ENCODE measurements at places on chromosomes 11 and 22.

GRCh38 chr11:2459796-2460531 lies 15.2 kb downstream of the KCNQ1 start:
- no peak for DNase-seq

- no peak for DNase-seq
Measured at GRCh38 chr11:64582885-64583284, 8.1 kb upstream of the SLC22A12 start.

DNA sequence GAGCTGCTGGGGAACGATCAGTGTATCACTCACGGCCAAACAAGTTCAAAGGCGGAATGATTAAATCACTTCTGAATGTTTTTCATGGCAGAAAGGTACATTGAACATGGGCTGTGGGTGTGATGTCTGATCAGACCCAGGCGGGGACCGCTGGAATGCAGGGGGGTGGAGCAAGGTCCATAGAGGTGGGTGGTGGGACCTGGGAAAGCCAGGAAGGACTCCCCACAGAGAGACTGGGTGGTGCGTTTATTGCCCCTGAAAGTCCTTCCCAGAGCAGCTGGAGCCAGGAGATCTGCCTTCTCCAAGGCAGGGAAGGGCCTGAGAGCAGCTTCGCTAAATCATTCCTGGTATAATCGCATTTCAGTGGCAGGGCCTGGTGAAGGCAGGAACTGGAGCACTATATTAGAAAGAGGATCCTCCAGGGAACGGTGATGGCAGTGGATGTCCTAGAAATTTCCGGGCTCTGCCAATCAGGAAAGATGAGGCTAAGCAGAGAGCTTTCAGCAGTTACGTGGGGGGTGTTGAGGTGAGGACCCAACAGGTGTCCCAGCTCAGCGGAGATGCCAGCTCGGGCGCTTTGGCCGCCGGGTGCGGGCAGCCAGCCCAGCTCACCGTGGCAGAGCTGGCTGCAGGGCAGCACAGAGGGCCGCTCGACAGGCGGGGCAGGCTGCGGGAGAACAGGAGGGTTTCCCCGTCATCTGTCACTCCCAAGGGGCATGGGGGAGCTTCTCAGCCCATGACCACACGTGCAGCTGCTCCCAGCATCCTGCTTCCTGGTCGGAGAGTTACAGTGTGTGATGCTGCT lies 271.7 kb downstream of the CTTN start:
- no peak for DNase-seq

DNA sequence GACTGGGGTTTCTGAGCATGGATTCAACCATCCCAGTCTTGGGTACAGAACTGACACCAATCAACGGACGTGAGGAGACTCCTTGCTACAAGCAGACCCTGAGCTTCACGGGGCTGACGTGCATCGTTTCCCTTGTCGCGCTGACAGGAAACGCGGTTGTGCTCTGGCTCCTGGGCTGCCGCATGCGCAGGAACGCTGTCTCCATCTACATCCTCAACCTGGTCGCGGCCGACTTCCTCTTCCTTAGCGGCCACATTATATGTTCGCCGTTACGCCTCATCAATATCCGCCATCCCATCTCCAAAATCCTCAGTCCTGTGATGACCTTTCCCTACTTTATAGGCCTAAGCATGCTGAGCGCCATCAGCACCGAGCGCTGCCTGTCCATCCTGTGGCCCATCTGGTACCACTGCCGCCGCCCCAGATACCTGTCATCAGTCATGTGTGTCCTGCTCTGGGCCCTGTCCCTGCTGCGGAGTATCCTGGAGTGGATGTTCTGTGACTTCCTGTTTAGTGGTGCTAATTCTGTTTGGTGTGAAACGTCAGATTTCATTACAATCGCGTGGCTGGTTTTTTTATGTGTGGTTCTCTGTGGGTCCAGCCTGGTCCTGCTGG lies 4.9 kb downstream of the MRGPRX3 start:
- DNase-seq = no peak

- no peak for DNase-seq
Measured at GRCh38 chr22:38067761-38068360, 10.7 kb downstream of the PICK1 start.

DNA sequence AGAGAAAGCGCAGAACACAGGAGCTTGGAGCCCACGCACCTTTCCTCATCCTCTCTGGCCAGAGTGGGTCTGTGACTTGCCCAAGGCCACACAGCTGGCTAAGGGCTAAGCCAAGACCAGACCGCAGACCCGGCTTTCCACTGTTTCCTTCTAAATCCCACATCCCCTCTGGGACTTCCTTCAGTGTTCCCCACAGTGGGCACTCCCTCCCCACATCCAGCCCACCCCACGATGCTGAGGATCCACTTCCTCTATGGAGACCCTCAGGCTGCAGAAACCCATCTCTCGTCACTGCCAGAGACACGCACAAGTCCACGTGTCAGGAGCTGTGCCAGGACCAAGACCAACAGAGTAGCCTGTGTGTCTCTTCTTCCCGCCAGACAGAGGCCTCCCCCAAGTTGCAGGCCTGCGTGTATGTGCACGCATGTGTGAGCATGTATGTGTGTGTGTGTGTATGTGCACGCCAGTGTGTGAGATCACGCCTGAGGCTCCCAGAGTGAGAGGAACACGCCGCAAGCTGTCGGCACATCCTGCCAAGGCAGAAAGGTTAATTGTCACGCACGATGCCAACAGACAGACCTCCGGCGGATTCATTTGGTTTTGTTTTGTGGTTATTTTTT lies 21.6 kb downstream of the PDGFB start:
- DNase-seq = no peak

- peak; percentile 65 for DNase-seq
Measured at GRCh38 chr11:93000511-93001476, 31.3 kb downstream of the MTNR1B start.

DNA sequence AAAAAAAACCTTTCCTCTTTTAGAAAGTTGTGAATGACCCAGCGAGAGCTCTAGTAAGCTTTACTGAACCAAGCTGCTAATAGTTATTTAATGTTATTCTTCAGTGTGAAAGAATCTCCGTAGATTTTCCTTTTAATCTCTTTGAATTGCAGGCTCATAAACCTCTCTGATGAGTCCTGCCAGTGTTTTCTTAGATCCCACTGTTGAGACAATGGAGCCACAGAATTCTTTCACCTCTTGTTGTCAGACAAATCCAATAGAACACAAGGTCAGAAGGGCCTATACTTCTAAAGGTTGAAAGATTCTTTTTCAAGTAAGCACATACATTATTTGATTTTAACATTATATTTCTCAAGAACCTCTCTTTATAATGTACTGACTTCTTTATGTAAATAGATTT lies 52.2 kb downstream of the DNAJC24 start:
- DNase-seq = no peak

GRCh38 chr22:32591620-32592019 lies 117.0 kb downstream of the FBXO7 start:
- DNase-seq = peak; percentile 89

DNA sequence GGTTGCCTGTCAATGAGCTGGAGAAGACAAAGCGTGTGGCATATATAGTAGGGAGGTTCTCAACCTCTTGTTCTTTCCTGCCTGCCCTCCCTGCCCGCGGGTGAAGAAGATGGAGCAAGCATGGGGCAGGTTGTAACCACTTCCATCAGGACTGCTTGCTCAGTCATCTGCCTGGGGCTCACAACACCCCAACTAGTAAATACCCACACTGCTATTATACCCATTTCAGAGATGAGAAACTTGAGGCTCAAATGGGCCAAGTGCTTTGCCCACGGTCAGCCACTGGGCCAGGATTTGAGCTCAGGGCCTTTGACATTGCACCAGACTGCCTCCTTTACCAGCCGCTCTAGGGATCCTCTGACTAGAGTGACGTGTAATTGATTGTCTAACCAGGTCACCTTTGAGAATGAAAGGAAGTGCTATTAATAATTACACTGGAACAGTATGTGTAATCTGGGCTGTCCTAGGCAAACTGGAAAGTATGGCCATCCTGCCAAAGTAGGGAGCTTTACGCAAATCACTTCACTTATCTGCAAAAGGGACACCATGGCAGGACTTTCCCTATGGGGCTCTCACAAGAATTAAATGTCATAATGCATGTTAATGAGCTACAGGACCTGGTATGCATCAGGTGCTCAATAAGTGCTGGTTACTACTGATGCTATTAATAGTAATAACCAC lies 2.8 kb upstream of the CDC42EP1 start:
- DNase-seq = no peak

GRCh38 chr11:46661836-46662235 lies 38.6 kb downstream of the ARHGAP1 start:
- DNase-seq = no peak

DNA sequence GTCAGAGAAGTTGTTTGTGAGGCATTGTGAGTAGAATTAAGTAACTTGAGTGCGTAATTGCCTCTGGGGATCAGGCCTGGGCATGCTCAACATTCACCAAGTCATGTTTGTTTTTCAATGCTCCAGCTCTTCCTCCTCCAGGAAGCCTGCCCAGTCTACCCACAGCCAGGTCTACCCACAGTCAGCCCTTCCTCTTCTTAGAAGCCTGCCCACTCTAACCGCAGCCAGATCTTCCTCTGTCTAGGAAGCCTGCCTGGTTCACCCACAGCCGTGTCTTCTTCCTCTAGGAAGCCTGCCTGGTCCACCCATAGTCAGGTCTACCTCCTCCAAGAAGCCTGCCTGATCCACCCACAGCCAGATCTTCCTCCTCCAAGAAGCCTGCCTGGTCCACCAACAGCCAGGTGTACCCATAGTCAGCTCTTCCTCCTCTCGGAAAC lies 25.0 kb downstream of the LRP5 start:
- DNase-seq = no peak

DNA sequence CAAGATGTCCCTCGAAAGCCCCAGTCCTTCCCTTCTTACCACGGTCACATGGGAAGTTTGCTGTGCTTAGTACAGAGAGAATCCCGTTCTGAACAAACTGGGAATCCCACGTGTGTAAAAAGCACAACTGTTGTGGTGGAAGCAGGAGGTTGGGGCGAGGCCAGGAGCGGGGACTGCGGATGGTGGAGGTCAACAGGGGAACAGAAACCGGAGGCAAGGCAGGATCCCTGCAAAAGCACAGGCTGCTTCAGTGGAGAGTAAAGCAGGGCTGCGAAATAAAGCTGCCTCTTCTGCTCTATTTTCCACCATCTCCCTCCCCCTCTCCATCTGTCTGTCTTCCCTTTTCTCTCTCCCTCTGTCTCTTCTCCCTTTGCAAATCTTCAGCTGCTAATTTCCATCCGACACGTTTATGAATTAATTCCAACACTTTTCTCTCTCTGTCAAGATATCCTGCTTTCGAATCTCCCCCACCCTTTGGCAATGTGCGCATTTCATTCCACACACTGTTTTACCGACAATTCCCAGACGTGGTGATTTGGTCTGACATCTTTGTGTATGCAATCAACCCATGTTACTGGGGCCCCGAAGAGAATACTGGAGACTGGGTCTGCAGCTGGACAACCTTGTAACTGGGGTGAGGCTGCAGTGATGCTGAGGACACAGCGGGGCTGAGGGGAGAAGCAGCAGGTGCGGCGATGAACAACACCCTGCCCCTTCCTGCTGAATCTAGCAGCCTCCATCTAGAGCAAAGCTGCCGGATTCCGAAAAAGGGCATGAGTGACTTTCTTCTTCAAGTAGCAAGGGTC lies 571.8 kb downstream of the OPCML start:
- no peak for DNase-seq

GRCh38 chr11:46050003-46050461 lies 71.2 kb downstream of the PHF21A start:
- peak; percentile 74 for DNase-seq

DNA sequence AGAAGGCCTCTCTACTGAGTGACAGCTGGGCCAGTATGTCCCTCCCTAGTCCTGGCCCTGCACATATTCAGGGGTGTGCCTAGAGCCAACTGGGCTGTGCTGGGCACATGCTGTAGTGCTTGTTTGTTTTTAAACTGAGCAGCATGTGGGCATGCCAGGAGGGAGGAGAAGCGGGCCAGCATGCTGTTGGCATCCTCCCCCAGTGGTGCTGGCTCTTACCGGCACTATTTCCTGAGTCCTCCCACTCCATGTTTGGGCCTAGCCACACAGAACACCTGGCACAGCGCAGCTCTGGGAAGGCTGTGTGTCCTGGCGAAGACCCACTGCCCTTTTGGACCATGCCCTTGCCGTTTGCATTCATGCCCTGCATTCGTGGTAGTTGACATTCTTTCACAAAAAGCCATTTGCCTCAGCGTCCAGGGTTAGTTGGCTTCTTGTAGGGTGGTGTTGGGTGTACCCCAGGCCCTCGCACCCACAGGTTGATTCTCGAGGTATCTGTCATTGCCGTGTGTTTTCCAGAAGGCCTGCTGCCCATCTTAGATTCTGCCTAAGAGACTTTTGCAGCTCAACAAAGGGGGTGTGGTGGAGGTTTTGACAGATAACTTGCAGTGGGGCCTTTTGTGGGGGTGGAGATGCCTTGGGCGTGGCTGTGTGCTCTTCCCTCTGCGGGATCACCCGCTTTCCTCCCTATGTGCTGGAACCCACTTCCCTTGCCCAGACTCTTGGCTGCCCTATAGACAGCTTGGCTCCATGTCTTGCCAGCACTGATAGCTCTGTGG lies 13.6 kb downstream of the DGCR8 start:
- no peak for DNase-seq

- no peak for DNase-seq
Measured at GRCh38 chr11:84518631-84519183, 1108.4 kb downstream of the DLG2 start.

GRCh38 chr11:87039371-87039770 lies 1.6 kb downstream of the TMEM135 start:
- no peak for DNase-seq

- DNase-seq = no peak
Measured at GRCh38 chr22:47034905-47035419, 272.5 kb downstream of the TBC1D22A start.

DNA sequence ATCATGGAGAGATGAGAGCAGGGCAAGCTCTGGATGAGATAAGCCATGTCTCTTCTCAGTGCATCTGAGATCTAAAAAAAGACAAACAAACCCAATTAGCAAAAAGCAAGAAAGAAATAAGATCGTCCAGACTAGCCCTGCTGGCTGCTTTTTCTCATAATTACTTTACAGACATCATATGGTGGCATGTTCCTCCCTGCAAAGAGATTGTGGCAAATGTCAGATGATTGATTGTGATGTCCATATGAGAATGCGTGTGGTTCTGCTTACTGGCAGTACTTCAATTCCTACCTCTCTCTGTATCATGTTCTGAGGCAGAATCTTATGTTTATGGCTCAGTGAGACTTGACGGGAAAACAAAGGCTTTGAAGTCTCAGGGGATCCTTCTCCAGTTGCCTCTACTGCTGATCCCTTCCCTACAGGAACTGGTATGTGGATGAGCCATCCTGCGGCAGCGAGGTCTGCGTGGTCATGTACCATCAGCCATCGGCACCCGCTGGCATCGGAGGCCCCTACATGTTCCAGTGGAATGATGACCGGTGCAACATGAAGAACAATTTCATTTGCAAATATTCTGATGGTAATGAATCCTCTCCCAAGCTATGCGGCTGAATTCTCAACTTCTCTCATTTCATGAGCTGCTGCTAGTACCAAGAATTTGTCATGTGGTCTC lies 8.8 kb downstream of the LAYN start:
- DNase-seq = no peak

GRCh38 chr11:47460571-47461235 lies 11.8 kb upstream of the RAPSN start:
- no peak for DNase-seq
